ENCODE measurements at places on chromosomes 2 and 18.

GRCh38 chr2:98823196-98824170 is 92.6 kb upstream of the MGAT4A start:
- DNase-seq = peak; percentile 30

DNA sequence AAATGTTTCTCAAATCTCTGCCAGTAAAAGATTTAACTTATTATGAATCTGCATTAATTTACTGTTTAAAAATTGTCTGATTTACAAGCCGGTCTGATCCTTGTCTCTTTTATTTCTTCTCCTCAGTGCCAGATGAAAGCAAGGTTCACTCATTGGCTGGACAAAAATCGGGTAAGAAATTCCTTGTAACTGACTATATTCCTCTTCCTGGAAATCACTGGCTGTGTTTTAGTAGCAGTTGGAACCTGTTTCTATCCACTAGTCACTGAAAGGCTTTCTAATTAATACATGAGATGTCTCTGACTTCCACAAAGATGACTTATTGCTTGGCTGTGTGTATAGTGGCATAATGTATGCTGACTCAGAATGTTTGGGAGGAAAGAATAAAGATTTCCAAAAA is 436.6 kb upstream of the NRP2 start:
- DNase-seq = no peak

DNA sequence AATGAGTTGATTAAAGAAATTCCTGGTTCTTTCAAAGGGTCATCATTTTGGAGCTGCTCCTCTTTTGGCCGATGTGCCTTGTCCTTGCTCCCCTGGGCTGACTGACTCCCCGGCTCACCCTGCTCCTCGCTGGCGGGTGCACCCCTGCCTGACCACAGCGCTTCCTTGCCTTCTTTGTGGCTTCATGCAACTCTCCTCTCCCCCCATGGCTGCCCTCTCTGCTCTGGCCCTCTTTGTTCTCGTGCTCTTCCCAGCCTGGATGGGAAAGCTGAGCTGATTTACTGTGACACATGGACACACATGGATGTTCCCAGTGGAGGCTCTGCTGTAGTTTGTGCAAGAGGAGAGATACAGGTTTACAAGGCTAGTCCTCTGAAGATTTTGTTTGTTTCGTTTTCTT is 234.6 kb downstream of the HAUS1 start:
- DNase-seq = no peak

- DNase-seq = no peak
Measured at GRCh38 chr18:48472610-48473009, 63.4 kb upstream of the ZBTB7C start.

DNA sequence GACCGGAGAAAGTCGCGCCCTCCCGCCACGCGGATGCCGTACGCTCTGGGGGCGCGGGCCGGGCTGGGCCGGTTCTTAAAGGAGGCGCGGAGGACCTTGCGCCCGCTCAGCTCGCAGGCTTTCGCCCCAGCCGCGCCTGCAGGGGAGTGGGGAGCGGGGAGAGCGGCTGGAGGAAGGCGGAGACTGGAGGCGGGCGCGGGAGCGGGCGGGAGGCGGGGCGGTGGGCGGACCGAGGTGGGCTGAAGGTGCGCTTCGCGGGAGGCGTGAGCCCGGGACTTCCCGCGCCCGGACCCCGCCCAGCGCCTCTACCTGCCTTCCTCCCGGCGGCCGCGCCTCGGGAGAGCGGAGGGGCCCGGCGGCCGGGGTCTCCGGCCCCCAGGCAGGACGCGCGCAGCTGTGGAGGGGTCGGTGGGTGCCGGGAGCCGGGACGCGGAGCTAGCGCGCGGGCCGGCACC is at the start of gene ADRA2B:
Gene ADRA2B (minus strand): TSS at position 148 of the 455 bp plus-strand sequence. CDS start 422 bp downstream, outside the sequence.
- peak; percentile 92 for DNase-seq

DNA sequence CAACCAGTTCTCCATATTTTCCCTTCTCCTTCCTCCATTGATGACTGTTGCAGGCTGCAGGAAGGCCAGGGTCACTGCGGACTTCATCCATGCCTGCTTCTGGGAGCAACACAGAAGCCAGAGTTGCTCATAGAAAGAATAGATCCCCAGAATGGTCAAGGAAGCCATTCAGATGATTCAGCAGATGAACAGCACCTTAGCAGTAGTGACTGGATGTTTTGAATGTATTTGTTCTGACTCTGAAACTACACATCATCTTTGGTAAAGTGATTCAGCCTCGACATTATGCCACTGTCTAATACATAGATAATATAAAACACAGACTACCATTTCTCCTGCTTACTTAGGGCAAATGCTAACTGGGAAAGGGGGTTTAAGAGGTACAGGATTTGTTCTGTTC is 411.6 kb downstream of the RND3 start:
- DNase-seq = no peak

GRCh38 chr18:48222118-48222517 is 187.1 kb downstream of the ZBTB7C start:
- DNase-seq = no peak

All from GM23338 (cell line).